ENCODE measurements at places on chromosomes 1 and 21.

- no peak for DNase-seq
These were observed 393.8 kb downstream of the NTNG1 start for GRCh38 chr1:107534632-107535031.

DNA sequence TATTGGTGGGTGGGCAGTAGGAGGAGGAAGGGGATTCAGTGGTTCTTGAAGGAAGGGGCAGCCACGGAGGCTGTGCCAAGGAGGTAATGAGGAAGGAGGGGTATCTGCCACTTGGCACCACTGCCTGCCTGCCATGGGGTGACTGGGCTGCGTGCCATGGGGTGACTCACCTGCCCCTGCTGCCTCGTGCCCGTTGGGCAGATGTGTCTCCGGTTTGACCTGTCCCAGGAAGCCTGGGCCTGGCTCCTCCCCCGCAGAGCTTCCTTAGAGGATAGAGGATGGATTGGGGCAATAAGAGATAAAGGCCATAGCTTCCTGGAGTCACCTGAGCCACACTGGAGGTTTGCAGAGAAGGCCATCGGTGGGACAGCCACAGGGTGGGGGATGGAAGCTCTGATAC lies 1.7 kb downstream of the PADI3 start:
- no peak for DNase-seq

GRCh38 chr21:16199539-16199938 lies 469.8 kb downstream of the USP25 start:
- DNase-seq: no peak

GRCh38 chr1:59499943-59500569 lies 203.2 kb downstream of the FGGY start:
- DNase-seq: no peak

DNA sequence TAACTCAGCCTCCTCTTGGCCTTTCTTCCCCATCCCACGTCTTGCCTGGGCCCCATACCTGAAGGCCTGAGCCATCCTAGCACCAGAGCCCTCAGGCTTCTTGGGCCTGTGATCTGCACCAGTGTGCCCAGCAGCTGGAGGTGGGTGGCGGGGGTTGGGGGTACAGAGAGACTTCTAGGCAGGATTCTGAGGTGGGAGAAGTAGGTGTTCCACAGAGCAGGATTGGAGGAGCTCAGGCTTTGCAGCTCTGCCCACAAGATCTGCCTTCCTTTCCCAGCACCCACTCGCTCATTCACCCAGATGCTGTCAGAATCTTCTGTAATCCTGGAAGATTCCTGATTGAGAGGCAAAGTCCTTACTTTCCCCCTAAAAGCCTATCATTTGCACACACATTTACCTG lies 10.0 kb upstream of the GJB5 start:
- DNase-seq: no peak

DNA sequence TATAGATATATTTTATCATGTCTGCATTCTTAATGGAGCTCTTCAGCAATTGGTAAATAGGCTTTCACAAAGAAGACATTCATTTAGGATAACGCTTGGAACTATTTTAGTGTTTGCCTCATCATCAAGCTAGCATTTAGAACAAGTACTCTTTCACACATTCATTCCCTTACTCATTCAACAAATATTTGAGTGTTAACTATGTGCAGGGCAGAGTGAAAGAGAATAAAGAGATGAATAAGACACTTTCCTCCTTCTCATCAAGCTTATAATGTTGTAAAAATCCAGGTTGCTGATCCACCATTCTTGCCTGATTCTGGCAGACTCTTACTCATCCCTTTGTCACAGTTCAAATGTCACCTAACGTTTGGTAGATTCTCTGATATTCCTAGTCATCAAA lies 386.3 kb upstream of the BEND5 start:
- DNase-seq: no peak

DNA sequence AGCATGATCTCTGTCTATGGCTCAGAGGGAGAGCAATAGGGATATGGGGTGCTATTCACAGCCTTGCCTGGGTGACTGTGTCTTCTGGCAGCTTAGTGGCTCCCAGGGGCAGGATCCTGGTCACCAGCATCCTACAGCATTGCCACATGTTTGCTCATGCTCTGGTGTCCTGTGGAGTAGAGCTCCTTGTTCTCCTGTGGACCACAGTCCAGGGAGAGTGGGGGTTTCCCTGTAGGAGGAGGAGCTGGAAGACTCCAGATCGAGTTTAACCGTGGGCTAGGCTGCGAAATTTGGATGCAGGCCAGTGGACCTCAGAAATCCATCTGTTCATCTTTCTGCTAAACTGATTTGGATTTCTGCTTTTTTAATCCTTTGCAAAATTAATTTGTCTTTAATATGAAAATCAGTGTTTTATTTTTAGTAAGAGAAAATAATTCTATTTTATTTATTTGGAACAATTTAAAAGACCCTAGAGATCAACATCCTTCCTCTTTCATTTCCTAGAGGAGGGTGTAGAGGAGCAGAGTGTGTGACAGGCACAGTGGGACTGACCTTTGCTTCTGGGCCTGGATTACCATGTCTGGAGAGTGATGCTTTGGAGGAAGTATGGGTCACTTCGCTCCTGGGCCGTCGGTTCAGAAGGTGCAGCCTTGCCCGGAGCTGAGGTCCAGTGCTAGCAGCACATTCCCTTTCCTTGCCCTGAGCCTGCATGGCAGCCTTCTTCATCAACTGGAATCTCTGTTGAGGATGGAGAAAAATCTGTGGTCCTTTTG lies 17.4 kb downstream of the ADARB1 start:
- DNase-seq: no peak
